ENCODE measurements at places on chromosomes 3 and 15.

GRCh38 chr3:58099865-58100264 lies 91.6 kb downstream of the FLNB start:
- DNase-seq: no peak

DNA sequence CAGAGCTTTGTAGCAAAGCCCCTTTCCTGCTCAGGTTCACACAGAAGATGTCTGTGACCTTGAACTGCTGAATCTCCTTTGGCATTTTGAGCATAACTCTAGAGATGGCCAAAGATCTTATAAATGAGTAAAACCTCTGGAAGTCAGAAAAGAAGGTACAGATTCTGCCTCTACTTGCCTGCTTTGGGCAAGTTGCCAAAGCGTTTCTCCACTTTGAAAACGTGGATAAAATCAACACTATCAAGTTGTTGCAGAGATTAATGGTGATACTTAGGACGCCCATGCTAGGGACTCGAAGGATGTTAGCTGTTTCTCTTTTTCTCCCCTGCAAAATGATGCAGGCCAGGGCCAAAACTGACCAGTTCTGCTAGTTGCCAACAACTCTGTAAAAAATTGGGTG lies 68.0 kb upstream of the CMTM7 start:
- DNase-seq: no peak

DNA sequence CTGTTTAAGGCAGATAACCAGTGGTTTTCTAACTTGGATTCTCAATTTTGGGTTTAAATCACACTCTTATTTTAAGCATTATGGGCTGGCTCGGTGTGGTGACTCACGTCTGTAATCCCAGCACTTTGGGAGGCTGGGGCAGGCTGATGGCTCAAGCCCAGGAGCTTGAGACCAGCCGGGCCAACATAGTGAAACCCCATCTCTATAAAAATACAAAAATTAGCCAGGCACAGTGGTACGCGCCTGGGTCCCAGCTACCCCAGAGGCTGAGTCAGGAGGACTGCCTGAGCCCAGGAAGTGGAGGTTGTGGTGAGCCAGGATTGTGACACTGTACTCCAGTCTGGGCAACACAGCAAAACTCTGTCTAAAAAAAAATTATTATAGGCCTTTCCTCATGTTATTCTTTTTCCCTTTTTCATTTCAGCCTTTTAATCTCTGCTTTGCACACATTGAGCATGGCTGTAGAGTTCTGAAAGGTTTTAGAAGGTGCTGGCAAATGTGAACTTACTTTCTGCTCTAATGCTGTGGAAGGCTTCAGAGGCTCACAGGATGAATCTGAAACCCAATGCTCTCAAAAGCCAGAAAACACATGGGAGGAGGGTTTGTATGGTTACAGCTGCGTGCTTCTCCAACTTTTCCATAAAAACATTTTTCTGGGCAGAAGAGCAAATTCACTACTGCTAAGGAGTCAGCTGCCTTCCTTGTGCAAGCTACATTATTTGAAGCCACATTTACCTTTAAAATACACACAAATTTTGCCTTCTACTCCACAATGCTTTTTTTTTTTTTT lies 32.5 kb downstream of the CHAC1 start:
- DNase-seq: no peak

DNA sequence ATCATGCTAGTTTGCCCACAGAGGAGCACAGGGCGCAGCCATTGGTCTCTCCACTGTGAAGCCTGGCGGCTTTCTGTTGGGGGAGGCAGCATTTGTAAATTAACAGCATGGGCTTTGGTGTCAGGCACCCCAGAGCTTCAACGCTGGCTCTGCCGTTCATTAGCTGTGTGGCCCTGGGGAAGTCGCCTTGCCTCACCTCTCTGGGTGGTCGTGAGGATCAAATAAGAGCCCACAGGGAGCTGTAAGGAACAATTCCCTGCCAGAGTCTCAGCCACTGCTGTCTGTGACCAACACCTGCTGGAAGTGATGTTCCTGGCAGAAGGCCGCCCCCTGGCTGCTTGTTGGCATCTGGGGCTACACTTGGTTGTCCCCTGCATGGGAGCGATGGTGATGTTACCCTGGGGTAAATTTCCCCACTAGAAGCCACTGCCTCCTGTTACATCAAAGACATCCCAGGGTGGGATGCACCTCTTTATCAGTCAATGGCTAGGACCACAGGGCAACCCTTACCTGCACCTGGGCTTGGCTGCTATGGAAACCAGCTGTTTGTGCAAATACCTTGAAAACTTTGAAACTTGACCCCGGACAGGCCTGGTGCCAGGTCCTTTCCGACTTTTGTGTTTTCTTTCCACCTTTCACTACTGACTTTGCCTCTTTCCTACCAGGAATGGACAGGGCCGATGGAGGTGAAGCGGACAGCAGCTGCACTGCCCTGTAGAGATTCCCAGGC lies 36.9 kb downstream of the DNASE1L3 start:
- DNase-seq: no peak

DNA sequence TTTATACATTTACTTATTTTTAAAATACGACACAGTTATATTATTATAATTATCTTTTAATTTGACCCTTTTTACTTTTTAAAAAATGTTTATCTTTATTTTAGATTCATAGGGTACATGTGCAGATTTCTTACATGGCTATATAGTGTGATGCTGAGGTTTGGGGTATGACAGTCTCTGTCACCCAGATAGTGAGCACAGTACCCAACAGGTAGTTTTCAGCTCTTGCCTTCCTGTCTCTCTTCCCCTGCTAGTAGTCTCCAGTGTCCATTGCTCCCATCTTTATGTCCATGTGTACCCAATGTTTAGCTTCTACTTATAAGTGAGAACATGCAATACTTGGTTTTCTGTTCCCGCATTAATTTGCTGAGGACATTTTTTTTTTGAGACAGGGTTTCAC lies 21.8 kb upstream of the KCNMB2 start:
- DNase-seq: no peak

- DNase-seq: no peak
Observed at GRCh38 chr3:67290438-67290837, 292.3 kb downstream of the KBTBD8 start.

DNA sequence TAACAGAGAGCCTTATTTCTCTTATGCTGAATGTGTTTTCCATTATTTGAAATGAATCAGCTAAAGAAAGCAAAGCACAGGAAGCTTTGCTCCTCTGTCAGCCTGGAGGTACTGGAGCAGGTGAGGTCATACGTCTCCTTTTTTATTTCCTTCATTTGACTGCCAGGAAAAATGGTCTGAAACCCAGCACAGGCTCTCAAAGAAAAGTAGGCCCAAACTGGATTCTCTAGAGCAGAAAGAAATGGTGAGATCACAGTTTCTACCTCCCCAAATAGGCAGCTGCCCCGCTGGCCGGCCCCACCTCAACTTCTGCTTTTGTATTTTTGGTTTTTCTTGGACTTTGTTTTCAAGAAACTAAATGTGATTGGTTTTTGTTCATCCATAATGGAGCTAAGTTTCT lies 95.1 kb downstream of the RPL39L start:
- DNase-seq: no peak

GRCh38 chr3:141086188-141086587 lies 35.0 kb downstream of the SPSB4 start:
- no peak for DNase-seq

DNA sequence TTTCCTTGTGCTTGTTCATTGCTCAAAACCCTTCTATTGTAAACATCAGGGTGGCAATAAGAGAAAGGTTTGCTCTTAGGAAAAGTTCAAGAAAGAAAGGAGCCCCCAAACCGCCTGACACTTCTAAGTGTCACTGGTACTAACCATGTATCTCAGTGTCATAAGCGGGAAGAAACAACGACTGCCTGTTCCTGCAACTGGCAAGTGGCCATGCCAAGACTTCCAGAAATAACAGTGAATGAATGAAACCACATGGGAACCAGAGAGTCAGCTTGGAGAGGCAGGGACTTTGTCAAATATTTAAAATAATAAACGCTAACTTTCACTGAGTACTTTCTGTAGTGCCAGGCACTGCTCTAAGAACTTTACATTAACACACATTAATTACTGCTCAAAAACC lies 1.1 kb downstream of the PLSCR2 start:
- no peak for DNase-seq

DNA sequence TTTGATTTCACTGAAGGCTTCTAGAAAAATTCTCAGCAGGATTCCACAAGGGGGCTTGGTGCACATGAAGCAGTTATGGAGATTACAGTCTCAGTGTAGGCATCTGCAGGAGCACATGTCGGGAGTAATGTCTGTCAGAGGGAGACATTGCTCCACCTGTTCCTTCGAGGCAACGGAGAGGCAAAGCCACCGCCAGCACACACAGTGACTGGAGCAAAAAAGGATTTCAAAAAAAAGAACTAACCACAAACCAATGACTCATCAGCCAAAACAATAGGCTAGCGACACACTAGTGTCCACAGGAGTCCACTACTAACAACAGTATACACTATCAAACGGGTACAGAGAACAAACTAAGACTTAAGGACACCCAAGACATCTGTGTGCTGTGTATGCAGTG lies 68.9 kb downstream of the NPTN start:
- no peak for DNase-seq

DNA sequence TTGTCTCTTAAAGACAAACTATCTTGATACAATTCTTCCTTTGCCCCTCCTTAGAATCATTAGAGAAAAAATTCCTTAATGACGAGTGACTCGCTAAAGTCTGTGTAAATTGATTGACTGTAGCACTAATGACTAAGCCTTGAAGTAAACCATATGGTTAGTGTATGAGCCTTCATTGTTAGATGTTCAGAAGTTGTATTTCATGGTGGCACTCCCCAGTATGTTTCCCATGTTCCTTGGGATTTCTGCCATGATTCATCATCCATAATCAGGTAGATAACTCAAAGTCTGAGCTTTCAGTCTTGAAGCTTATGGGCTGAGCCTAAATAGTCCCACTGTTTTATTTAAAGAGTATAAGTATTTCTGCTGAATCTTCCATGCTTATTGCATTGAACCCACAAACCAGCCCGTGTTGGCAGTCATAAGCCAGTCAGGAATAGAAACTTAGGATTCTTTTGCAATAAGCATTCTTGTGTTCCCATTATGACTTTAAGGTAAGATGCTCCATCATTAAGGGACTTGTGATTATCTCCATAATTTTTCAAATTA lies 371.2 kb upstream of the RARB start:
- no peak for DNase-seq

- DNase-seq: no peak
Observed at GRCh38 chr15:49988766-49989165, 130.3 kb downstream of the ATP8B4 start.

Data from activated CD8-positive, alpha-beta memory T cell treated with anti-CD3 and anti-CD28 coated beads for 1 hour (primary cell).